ENCODE measurements at places on chromosomes 13 and 19. TPM values are rescaled to one million over a fixed set of nuclear protein-coding genes. Genes with fewer than 3 reads are reported as not detected.

The CRLF1 gene
- total RNA-seq: 0.68 TPM

The ZNF738 gene
- 71.1 TPM for total RNA-seq

- no peaks in the 10 kb centered on the region for H3K4me1 ChIP-seq
- no peak for DNase-seq
- H3K27ac ChIP-seq: no peak overlapping the region
- H3K36me3 ChIP-seq: peaks cover 31% of the 10 kb centered on the region
- H3K27me3 ChIP-seq: no peaks in the 10 kb centered on the region
Observed at GRCh38 chr13:99565478-99566124, 64.3 kb downstream of the TM9SF2 start.

DNA sequence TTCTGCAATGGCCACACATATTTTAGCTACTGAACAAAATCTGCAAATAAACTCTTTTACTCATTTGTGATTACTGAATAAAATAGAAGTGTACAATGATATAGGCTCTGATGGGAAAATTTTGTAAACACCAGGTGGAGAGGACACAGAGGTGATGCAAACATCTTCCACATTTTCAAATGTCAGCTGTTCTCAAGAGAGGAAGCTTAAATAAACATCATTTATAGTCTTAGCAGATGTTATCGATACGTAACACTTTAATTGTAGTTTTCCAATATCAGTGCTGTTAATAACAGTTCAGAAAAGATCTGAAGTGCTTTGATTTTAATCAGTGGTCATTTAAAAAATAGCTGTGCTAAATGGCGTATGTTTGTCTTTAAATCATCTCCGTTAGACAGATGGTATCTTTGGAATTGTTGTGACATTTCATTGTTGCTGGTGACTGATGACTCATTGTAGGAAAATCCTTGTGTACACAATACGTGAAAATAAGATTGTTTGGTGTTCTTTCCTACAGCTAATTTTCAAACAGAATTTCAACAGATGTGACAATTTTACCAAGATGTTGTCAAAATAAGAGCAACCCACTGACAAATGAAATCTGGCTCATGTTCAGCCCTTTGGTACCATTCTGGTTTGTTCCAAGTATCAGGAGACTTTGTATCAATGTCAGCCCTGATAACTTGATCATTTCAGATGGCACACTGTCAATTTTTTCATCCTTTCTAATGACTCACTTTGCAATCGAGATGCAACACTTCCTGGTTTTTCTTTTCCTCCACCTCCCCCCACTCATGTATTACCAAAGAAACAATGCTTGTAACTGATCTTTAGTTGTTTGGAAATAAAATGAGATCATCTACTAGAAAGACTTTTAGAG, 516.0 kb downstream of the DCT start:
- peaks cover 10% of the 10 kb centered on the region for H3K4me1 ChIP-seq
- H3K27ac ChIP-seq: no peak overlapping the region
- no peak overlapping the region for H3K4me3 ChIP-seq
- H3K27me3 ChIP-seq: no peaks in the 10 kb centered on the region

GRCh38 chr13:46389457-46390451, 2.7 kb upstream of the RUBCNL start:
- H3K27me3 ChIP-seq: peaks cover 33% of the 10 kb centered on the region
- H3K27ac ChIP-seq: peak overlapping the region; percentile 72
- H3K4me3 ChIP-seq: peak overlapping the region; percentile 77
- no peaks in the 10 kb centered on the region for H3K36me3 ChIP-seq
- DNase-seq: peak; percentile 49

DNA sequence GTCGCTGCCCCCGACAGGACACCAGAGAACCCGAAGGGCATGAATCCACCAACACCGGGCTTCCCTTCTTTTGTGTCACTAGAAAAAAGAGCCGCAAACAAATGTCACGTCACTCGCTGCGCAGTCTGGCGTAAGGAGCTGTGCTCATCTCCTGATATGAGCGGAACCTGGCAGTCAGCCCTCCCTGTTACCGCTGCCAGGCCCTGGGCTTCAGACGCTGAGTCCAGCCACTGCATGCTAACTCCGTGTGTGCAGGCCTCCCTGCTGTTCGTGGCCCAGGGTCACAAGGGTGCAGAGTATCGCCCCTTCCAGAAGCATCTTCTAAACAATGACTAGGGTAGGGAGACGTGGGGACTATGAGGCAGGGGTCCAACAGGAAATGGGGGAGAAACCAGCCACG, 71.3 kb downstream of the SLC7A1 start:
- no peak overlapping the region for H3K27ac ChIP-seq
- no peak overlapping the region for H3K4me3 ChIP-seq
- peaks cover 28% of the 10 kb centered on the region for H3K36me3 ChIP-seq
- H3K4me1 ChIP-seq: peaks cover 23% of the 10 kb centered on the region

DNA sequence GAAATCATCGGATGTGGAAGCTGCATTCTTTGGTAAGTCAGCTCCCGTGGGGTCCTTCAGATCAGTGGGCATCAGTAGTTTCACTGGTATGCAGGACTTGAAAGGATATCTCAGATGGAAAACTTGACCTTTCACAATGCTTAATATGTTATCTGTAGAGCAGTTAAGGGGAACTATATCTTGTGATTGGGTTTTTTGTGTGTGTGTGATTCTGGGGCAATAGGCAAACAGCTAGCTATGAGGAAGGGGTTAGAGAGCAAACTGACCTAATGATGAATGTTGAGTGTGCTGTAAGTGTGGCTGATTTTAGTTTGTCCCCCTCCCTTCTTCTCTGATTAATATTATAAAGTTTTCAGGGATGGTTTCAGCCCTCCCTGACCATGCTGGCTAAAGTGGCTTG, 53.3 kb downstream of the ACSBG2 start:
- H3K4me1 ChIP-seq: no peaks in the 10 kb centered on the region
- peaks cover 59% of the 10 kb centered on the region for H3K36me3 ChIP-seq
- H3K27ac ChIP-seq: no peak overlapping the region
- H3K4me3 ChIP-seq: no peak overlapping the region
- H3K27me3 ChIP-seq: peaks cover 4% of the 10 kb centered on the region

The BEST2 gene
- total RNA-seq: not detected

The PEG3 gene
- not detected for total RNA-seq

DNA sequence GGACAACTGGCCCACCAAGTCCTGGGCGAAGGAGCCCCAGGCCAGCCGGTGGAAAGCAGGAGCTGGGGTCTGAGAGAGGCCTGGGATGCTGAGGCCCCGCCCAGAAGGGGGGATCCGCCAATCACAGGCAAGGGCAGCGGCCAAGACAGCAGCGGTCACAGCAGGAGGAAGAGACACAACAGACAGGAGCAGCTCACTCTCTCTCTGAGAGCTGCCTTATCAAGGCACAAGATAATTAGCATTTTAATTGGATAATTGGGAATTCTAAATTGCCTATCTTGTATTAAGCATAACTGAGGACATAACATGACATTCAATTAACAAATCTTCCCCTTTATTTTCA, 46.2 kb downstream of the CEBPG start:
- H3K4me1 ChIP-seq: peaks cover 5% of the 10 kb centered on the region
- H3K36me3 ChIP-seq: no peaks in the 10 kb centered on the region
- H3K27me3 ChIP-seq: no peaks in the 10 kb centered on the region
- DNase-seq: peak; percentile 40

The ZNF792 gene
- 7.5 TPM for total RNA-seq

The ERCC2 gene
- 67.3 TPM for total RNA-seq

DNA sequence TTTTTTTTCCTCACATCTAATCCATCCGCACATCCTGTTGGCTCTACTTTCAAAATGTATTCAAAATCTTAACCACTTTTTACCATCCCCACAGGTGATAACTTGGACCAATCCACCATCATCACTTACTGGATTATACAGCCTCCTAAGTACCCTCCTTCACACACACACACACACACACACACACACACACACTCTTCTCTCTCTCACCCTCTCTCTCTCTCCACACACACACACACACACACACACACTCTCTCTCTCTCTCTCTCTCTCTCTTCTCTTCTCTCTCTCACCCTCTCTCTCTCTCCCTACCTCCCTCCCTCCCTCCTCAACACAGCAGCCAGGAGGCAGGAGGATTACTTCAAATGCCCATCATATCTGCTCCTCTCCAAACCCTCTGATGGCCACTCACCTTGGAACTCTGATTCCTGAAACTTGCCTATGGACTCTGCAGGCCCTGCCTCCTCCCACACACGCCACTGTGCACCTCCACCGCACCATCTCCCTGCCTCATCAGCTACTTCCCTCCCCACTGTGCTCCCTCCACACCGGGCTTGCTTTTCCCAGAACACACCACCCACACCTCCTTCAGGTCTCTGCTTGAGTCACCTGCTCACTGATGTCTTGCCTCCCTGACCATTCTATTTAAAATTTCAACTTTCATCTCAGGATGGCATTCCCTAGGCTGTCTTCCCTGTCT, 39.7 kb downstream of the RCBTB2 start:
- H3K36me3 ChIP-seq: peaks cover 5% of the 10 kb centered on the region
- no peaks in the 10 kb centered on the region for H3K27me3 ChIP-seq
- peaks cover 10% of the 10 kb centered on the region for H3K4me1 ChIP-seq
- no peak overlapping the region for H3K27ac ChIP-seq
- no peak for DNase-seq

DNA sequence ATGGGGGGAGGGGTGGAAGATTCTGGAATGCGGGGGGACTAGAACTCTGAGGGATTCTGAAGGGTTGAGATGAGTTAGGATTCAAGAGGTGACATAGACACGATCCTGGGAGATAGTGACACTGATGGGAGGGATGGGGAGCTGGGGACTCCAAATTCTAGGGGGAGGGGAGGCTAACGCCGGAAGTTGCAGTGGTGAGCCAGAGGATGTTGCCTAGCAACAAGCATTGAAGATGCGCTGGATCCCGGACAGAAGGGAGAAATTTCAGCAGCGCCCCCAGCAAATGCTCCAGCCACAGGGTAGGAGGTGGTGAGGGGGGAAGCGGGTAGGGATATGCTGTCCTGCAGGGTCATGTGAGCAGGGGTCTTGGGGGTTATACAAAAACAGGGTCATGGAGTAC, 6.9 kb upstream of the LTBP4 start:
- peak overlapping the region; percentile 65 for H3K4me3 ChIP-seq
- peaks cover 3% of the 10 kb centered on the region for H3K36me3 ChIP-seq
- peaks cover 49% of the 10 kb centered on the region for H3K4me1 ChIP-seq
- no peak for DNase-seq

DNA sequence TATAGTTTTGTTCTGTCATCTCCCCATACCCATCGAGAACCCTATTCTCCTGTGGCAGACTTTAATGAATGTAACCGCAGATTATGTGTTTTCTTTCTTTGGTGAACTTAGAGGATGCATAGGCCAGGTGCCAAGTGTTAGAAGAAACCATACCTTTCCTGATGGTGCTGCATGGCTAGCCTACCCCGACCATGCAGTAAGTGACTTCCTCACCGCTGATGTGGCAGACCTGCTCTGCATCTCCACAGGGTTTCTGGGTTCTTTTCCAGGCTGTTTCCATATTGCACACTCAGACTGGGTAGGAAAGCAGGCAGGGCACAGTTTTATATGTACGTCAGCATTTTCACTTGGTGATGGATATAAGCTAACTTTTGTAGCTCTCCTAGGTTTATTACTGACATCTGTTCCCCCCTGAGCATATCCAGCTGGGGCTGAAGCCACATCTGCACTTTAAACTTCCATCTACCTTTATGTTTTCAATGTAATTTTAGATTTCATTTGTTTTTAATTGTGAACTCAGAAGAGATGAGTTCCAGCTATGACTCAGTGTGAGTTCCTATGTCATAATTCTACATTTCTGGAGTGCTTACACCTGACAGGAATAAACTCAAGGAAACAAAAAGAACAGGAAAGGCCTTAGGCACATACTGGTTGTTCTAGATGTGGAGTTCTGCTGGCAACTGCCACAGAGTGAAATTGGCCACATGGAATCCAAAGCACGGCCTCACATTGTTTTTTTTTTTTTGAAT, 42.3 kb downstream of the LRCH1 start:
- peaks cover 5% of the 10 kb centered on the region for H3K36me3 ChIP-seq
- H3K4me1 ChIP-seq: peaks cover 76% of the 10 kb centered on the region
- H3K27me3 ChIP-seq: no peaks in the 10 kb centered on the region

The NLRP9 gene
- not detected for total RNA-seq

The SF3A2 gene
- 189 TPM for total RNA-seq

DNA sequence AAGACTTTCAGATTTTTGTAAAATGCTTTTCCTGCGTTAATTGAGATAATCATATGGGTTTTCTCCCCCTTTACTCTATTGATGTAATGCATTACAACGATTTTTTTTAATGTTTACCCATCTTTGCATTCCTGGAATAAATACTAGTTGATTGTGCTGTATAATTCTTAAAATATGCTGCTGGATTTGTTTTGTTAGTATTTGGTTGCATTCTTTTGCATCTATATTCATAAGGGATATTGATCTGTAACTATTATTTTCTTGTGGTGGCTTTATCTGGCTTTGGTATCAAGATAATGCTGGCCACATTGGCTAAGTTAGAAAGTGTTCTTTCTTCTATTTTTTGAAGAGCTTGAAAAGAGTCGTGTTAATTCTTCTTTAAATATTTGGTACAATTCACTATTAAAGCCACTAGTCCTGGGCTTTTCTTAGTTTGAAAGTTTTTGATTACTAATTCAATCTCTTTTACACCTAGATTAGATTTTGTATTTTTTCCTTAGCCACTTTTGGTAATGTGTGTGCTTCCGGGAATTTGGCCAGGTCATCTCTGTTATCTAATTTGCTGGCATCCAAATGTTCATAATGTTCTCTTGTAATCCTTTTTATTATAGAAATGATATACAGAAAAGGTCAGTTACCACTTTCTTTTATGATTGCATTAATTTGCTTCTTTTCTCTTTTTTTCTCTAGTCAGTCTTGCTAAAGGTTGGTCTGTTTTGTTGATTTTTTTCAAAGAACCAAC, 29.8 kb downstream of the KL start:
- no peak overlapping the region for H3K27ac ChIP-seq
- H3K4me3 ChIP-seq: no peak overlapping the region
- DNase-seq: no peak
- no peaks in the 10 kb centered on the region for H3K4me1 ChIP-seq
- H3K36me3 ChIP-seq: no peaks in the 10 kb centered on the region

- DNase-seq: no peak
- H3K4me3 ChIP-seq: no peak overlapping the region
- no peaks in the 10 kb centered on the region for H3K27me3 ChIP-seq
Observed at GRCh38 chr13:28056970-28057712, 43.2 kb downstream of the FLT3 start.

- H3K27me3 ChIP-seq: peaks cover 4% of the 10 kb centered on the region
- DNase-seq: no peak
- no peaks in the 10 kb centered on the region for H3K4me1 ChIP-seq
- H3K36me3 ChIP-seq: no peaks in the 10 kb centered on the region
Observed at GRCh38 chr19:16301999-16302694, 22.5 kb upstream of the KLF2 start.

The SLC25A23 gene
- 72.2 TPM for total RNA-seq

- peaks cover 10% of the 10 kb centered on the region for H3K4me1 ChIP-seq
- H3K4me3 ChIP-seq: no peak overlapping the region
- DNase-seq: no peak
- H3K36me3 ChIP-seq: no peaks in the 10 kb centered on the region
Observed at GRCh38 chr13:59770451-59770850, 393.3 kb downstream of the DIAPH3 start.

DNA sequence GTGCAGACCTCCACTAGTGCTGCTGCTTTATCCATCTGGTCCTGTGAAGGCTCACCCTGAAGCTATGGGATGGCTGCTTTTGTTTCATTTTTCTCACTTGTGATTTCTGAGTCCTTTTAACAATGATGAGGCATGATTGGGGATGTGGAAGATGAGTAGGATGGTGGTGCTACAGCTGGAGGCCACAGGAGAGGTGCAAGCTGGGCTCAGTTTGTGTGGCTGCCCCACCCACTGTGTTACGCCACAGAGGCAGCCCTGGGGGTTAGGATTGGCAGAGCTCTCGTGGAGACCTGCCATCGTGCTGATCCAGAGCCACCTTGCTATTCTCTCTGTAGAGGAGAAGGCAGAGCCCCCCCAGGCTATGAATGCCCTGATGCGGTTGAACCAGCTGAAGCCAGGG, 19.6 kb upstream of the QTRT1 start:
- H3K36me3 ChIP-seq: peaks cover 18% of the 10 kb centered on the region
- DNase-seq: no peak
- no peaks in the 10 kb centered on the region for H3K4me1 ChIP-seq
- H3K27me3 ChIP-seq: peaks cover 2% of the 10 kb centered on the region
- H3K4me3 ChIP-seq: no peak overlapping the region
- no peak overlapping the region for H3K27ac ChIP-seq

Measured in neural crest cell (in vitro differentiated cells).